ENCODE measurements at places on chromosomes 1 and 21.

- no peak for DNase-seq
Observed at GRCh38 chr1:209231476-209232156, 351.9 kb upstream of the CAMK1G start.

GRCh38 chr1:91877574-91878208 lies 8.3 kb downstream of the TGFBR3 start:
- DNase-seq: no peak

DNA sequence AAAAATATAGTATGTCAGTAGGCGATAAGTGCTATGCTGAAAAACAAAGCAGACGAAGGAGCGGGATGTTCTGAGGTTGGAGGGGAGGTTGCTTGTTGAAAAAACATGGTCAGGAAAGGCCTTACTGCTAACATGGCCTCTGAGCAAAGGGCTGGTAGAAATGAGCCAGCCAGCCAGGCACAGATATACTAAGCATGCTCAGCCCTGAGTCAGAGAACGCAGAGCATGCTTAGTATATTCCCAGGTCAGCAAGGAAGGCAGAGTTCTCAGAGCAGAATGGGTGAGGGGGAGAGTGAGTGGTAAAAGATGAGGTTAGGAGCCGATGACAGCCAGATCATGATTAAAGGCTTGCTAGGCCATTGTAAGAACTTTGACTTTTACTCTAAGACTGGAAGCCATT lies 36.7 kb downstream of the ZBTB40 start:
- no peak for DNase-seq

GRCh38 chr21:25936776-25937175 lies 202.0 kb downstream of the GABPA start:
- no peak for DNase-seq

- DNase-seq: no peak
Observed at GRCh38 chr1:246155923-246156322, 351.2 kb downstream of the SMYD3 start.

GRCh38 chr1:172086137-172086536 lies 244.8 kb downstream of the DNM3 start:
- no peak for DNase-seq

- DNase-seq: no peak
Observed at GRCh38 chr1:88730132-88730675, 46.1 kb downstream of the PKN2 start.

- DNase-seq: no peak
Observed at GRCh38 chr21:29696937-29697336, 242.9 kb downstream of the GRIK1 start.

- no peak for DNase-seq
Observed at GRCh38 chr21:24948186-24948585, 659.1 kb downstream of the MRPL39 start.

- DNase-seq: no peak
Observed at GRCh38 chr21:44574457-44575306, 1.2 kb downstream of the KRTAP10-4 start.

DNA sequence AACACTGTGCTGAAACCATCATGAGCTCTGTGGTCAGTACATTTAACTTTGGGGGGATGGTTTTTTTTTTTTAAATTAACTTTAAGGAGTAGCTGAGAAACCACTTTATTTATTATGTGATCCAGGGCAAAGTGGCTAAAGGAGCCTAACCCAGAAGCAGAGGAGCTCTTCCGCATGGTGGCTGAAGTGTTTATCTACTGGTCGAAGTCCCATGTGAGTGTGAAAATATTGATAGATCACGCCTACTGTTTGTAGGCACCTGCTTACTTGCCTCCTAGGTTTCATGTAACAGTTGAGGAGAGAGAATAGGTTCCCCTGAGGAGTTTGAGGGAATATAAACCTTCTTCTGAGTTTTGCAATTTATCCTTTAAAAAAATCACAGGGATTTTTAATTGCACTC lies 181.4 kb downstream of the ZP4 start:
- DNase-seq: no peak

- no peak for DNase-seq
Observed at GRCh38 chr21:45507523-45507875, 34.7 kb downstream of the SLC19A1 start.

DNA sequence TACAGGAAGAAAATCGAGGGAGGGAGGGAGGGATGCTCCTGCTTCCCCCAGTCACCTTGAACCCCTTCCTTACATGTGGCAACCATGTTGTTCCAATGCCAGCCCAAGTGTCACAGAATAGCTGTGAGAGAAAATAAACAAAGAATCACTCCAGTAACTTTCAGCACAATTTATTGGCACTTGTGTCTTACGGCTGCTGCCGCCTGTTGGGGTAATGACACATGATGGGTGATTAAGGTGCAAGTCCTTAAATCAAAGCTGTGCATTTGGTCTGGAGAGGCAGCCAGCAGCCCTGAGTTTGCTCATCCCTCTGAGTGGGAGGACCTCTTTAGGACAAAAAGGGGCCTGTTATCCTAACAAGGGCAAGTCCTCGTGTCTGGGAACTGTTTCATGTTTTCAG lies 377.7 kb downstream of the PCP4 start:
- no peak for DNase-seq

DNA sequence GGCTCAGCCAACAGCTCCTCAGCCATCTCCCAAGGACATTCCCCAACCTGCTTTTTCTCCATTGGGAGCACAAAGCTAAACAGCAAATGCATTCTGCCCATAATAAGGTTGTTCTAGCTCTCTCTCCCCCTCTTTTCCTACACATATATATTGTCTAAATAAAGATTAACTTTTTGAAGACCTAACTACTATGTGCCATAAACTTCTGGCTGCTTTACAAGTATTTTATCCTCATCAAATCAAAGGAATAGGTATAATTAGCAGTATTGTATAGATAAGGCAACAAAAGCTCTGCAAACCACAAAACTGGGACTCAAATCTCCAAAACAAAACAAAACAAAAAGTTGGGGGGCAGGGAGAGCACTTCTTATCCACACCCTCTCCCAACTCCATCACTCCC lies 43.4 kb downstream of the TGFBR3 start:
- no peak for DNase-seq

DNA sequence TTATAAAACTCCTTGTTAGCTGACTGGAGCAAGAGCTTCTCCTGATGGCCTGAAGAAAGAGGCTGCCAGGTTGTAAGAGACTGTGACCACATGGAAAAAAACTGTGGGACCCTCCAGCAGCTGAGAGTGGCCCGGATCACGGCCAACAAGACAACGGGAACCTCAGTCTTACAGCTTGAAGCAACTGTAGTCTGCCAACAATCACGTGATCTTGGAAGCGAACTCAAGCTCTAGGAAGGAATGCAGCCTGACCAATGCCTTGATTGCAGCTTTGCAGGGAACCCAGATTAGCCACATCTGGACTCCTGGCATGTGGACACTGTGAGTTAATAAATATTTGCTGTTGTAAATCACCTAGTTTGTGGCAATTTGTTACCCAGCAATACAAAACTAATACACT lies 442.6 kb upstream of the PRMT6 start:
- DNase-seq: no peak

- peak; percentile 97 for DNase-seq
Observed at GRCh38 chr1:16217061-16217785, 4.8 kb upstream of the ARHGEF19 start.

DNA sequence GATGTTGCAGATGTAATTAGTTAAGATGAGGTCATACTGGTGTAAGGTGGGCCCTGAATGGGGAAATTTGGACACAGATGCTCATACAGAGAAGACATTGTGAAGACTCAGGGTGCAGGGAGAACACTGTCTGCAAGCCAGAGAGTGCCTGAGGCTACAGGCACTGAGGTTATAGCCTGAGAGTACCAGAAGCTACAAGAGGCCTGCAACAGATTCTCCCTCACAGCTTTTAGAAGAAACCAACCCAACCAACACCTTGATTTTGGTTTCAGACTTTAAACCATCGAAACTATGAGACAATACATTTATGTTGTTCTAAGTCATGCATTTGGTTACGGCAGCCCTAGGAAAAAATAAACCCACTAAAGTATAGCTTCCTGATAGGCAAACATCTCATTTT lies 321.7 kb upstream of the USP25 start:
- DNase-seq: no peak

DNA sequence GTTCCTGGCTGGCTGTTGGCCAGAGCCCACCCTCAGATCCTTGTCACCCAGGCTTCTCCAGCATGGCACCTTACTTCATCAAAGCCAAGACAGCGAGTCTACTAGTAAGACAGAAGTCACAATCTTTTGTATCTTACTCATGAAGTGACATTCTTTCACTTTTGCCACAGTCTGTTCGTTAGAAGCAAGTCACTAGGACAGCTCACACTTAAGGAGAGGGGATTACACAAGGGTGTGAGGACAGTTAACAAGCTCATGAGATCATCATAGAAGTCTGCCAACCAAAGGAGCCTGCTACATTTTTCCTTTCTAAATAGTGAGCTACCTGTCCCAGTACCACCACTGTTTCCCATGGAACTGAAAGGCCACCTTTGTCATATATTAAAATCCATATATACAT lies 61.5 kb downstream of the PACC1 start:
- DNase-seq: no peak

DNA sequence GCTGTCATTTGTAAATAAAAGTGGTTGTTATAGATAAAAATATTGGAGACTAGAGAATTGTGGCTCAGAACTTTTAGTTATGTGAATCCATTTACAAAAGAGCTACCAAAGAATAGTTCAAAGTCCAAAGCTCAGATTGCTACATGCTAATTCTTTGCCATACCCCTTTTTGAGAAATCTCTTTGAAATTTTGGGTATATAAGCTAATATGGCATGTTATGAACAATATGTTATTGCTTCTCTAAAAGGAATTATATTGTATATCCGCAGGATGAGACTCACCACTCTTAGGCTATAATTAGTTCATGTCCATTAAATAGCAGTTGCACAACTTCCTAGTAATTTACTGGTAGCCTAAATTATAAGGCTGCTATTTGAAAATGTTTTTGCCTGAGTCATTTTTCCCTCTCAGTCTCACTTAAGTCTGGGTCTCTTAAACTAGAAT lies 178.0 kb downstream of the ZNF281 start:
- no peak for DNase-seq

GRCh38 chr1:49397086-49397485 lies 620.4 kb upstream of the BEND5 start:
- no peak for DNase-seq

DNA sequence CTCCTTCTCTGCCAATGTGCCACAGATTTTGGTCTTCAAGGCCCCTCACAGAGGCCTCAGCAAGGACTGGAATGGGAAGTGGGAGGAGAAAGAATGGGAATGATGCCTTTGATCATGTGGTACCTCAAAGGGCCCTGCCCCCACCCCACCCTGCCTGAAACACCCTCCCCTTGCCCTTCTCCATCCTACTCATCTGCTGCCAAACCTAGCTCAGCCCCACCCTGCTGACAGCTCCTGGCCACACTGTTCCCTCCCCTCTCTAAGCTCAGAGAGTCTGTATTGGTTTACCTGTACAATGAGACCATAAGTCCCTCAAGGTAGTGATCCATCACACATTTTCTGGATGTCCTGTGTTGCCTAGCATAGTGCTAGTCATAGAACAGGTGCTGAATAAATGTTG lies 6.7 kb upstream of the ARHGAP30 start:
- no peak for DNase-seq

- no peak for DNase-seq
Observed at GRCh38 chr1:68917456-68917855, 420.6 kb upstream of the DEPDC1 start.

GRCh38 chr1:29703596-29704370 lies 467.5 kb downstream of the PTPRU start:
- DNase-seq: no peak

DNA sequence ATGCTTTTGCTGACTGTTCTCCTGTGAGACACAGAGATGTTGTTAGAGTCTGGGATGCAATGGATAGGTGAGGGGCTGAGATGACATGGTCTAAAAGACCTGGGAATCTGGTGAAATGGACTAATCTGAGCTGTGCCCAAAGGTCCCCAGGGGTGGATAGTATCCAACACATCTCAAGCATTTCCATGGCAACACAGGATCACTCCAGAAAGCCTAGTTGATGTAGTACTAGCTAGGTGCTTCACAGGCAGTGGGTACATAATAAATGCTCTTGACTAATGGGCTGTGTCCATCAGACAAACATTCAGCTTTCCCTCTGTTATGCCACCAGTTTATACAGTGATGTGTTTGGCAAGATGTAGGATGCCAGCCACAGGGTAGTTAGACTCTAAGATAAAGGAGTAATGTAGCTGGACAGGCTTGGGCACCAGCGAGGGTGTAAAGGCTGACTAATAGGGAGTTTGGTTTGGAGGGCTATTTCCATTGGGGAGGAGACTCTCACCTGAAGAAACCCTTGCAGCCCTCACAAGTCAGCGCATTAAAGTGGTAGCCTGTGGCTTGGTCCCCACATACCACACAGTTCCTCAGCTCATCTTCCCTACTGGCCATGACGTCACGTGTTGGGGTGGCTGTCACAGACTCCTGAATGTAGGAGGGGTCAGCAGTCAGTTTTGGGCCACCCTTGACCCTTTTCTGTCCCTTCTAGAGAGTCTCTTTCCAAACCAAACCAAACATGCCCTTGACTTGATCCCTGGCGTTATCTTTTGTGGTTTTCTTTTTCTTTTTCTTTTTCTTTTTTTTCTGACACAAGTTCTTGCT lies 1.8 kb downstream of the NR1I3 start:
- no peak for DNase-seq

All from activated naive CD4-positive, alpha-beta T cell treated with anti-CD3 and anti-CD28 coated beads, Interleukin-2, amount 10 ng/mL, durations not matched to agents 7 days and 5 days (primary cell).